ENCODE measurements at places on chromosomes 11 and 22.
A peak's percentile ranks its signal among the peaks of the same experiment; 100 is the strongest.

DNA sequence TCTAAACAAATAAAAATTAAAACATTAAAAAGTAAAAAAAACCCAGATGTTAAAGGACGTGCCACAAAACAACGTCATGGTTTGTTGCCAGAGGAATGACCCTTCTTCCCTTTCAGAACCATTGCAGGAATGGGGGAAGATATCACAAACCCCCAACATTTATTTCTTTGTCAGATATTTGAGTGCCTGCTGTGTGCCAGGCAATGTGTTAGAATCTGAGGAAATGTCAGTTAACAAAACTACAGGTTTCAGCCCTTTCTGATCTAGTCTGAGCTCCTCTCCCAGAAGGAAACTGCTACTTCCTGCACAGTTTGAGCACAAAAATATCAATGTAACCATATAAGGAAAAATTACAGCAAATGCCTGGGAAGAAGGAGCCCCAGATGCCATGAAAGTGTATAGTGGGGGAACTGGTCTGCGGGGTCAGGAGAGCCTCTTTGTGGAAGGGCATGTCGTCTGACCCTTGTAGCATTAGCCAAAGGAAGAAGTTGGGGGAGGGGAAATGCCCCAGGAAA lies 7.1 kb upstream of the NHERF4 start:
- no peak for DNase-seq

DNA sequence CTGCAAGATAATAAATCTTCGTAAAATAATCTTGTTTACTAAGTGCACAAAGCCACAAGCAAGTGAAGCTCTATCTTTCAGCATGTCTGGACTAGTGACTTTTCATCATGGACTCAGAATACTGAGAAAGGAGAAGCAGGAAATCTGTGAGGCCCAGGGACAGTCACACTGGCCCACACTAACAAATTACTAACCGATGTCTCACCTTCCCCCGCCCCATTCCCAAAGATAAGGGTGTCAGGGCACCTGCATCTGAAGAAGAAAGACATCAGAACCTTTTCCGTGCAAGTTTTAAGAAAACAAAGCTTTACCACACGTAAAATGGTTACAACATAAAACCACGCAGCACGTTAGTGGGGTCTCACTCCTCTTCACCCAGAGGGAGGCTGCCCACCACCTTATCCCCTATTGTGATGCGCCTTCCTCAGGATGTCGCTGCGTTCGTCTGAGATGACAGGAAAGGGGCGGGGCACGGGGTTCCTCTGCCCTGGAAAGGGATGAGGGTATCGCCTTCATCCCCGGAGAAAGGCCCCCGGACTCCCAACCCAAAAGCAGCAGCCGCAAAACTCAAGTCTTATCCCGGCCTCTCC lies 616 bp downstream of the BTBD10 start:
- peak; percentile 27 for DNase-seq

- no peak for DNase-seq
Observed at GRCh38 chr11:5297721-5298323, 3.9 kb downstream of the OR51B4 start.

DNA sequence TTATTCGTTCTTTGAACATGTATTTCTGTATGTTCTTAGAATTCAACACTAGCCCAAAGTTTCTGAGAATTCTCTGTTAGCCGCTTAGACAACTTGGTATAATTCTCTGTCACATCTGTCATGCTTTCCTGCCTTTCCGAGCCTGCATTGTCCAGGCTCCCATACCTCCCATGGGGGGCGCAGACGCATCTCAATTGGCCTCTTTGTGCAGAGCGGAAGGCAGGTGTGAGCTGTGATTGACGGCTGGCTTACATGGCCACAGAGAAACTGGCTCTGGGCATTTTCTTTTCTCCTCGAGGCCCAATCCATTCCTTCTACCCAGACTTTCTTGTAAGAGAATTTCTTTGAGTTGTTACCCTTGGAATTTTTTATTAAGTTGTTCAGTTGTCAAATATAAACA lies 132.7 kb upstream of the SESN3 start:
- DNase-seq = no peak

DNA sequence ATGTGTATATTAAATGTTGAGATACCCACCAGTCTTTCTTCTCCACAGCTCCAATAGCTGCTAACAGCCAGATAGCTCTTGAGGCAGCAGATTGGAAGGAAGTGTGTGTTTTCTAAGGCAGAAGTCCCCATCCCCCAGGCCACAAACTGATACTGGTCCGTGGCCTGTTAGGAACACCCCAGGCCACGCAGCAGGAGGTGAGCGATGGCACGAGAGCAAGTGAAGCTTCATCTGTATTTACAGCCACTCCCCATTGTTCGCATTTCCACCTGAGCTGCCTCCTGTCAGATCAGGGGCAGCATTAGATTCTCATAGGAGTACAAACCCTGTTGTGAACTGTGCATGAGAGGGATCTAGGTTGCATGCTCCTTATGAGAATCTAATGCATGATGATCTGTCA lies 12.7 kb downstream of the CCDC73 start:
- DNase-seq = no peak

DNA sequence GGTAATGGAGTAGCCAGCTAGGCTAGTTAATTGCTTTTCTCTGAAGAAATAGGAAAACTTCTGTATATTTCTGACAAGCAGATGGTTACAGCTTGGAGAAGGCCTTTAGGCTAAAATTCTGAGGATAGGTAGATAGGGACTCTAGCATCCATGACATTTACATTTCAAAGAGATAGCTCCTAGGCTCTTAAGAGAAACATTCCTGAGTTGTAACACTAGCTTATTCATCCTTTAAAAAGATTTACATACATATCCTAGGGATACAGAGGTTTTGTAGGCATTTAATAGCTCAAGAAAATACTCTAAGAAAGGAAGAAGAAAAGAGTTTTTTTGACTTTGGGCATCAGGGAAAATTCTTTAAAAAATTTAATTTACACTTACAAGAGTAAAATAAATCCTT lies 130.9 kb upstream of the CCDC179 start:
- no peak for DNase-seq

DNA sequence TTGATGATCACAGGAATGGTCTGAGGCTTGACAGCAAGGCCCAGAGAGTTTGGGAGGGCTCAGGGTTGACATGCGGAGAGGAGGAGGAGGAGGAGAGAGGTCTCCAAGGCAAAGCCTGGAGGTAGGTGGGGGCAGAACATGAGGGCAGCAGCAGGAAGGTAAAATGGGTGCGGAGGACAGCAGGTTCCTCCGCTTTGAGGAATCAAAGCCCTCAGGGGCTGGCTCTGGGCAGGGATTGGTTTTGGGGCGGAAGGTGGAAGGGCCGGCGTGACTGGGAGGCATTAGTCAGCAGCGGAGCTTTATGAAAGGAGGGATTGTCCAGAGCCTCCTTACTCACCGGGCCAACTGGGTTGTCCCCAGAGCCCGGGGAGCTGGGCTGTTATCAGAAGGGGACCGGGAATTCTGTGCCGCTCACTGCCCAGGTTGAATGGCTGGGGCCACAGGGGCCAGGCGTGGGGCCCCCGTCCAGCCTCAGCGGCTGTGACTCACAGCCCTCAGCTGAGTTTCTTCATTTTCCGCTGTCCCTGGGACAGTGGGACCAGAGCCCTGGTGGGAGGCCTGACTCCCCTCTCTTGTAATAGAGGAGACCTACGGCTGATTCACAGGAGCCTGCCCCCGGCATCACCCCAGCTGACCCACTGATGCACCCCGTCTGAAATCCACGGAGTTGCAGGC lies 36.2 kb downstream of the LIF start:
- DNase-seq = no peak

GRCh38 chr11:93498641-93499040 lies 44.5 kb downstream of the SMCO4 start:
- DNase-seq = no peak

DNA sequence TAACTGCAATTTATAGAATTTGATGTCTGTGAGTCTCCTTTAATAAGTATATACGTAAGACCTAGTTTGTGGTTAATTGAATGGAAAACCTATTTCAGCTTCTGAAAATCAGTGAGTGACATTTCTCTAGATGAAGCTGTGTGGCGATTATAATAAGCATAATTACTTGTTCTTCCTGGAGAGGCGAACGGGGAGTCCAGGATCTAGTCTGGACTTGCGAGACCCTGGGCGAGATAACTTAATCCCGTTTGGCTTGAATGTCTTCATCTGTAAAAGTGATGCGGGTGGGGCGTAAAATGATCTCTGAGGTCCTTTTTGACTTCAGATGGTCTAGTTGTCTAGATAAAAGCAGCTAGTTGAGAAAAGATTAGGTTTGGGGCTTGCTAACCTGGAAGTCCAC lies 1.1 kb downstream of the PRRG4 start:
- DNase-seq = no peak

DNA sequence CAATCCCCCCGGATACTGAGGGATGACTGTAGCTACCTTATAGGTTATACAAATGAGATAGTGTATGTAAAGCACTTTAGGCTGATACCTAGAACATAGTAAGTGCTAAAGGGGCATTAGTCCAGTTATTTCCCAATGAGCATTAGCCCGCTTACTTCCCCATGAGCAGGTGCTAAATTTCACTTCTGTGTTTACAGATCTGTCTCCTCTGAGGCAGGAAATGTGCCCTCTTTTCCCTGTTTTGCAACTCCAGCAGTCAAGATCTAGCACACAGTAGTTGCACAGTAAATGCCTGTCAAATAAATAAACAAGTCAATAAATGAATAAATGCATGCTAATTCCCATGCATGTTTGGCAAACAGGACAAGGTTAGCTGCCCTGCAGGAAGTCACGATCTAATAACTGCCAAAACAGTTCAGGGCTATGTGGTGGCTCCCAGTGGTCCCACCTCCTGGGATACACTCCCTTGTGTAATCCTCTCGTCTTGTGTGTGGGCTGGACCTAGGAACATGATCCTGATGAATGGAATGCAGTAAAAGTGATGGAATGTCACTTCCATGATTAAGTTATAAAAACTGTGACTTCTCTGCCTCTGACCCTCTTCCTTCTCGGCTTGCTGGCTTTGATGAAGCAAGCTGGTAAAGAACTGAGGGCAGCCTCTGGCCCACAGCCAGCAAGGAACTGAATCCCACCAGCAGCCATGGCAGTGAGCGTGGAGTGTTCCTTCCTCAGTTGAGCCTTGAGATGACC lies 459.0 kb downstream of the SOX6 start:
- peak; percentile 35 for DNase-seq

- DNase-seq = no peak
Observed at GRCh38 chr11:118437208-118438125, 1.2 kb downstream of the KMT2A start.

- DNase-seq = no peak
Observed at GRCh38 chr11:97574976-97575665, 1185.3 kb downstream of the JRKL start.

- DNase-seq = no peak
Observed at GRCh38 chr22:29491012-29491411, 11.0 kb downstream of the NEFH start.

DNA sequence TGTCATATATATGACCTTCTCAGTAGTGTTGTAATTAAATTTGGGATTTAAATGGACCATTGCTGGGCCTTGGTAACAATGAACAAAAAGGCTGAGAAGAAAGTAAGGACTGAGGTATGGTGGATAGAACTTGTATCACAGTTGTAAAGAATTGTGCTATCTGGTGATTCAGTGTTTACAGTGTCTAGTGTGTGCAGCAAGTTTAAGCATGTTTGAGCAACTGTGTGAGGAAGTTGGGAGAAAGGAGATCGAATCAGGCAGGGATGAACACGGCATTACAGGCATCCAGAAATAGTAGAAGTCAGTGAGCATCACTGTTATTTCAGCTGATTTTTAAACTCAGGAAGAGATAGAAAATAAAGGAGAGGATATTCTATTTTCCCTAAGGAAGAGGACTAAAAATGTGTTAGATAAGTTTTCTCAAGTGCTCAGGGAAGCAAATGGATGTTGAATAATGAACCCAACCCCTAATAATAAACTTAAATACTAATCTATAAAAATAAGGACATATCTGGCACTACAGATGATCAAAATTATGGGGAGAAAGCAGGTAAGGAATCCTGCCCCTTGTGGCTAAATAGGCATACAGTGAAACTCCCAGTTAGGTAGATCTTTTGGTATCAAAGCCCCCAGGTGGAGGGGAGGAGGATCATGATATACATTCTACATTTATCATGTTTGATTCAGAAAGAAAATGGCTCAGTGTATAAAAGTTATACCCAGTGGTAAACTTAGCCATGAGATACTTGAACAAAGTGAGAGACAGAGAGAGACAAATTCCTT lies 361.0 kb upstream of the ANO3 start:
- no peak for DNase-seq

- no peak for DNase-seq
Observed at GRCh38 chr22:39220890-39221850, 23.6 kb downstream of the PDGFB start.

DNA sequence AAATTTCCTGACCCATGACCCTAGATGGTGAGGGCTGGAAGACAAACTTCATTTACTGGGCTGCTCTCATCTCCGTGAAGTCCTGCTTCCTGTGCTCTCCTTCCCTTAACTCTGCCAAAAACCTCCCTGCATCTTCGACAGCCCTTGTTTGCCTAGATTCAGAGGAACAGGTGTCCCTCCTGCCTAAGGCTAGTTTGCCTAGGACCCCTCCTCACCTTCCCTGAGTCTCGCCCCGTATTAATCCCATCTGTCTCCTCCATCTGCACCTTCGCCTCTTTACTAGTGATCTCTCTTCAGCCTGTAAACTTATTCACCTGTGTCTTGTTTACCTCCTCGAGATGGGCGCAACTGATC lies 33.1 kb downstream of the EIF3F start:
- no peak for DNase-seq

DNA sequence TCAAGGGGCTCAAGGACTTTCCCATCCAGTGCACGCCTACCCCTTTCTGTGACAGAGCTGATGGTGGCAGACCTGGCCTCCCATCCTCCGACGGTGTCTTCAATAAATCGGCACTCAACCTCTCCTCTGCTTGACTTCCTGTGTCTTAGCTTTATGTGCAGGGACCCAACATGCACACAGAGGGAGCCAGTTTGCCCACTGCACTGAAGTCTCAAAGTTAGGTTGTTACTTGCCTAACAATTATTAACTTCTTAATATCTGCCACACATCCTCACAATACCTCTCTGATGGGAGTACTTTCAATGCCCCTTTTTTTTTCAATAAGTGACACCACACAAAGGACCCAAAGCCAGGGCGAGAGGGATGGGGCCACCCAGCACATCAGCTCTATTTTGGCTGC lies 3.6 kb downstream of the IZUMO1R start:
- DNase-seq = no peak

GRCh38 chr11:103552086-103552485 lies 442.9 kb downstream of the DYNC2H1 start:
- no peak for DNase-seq

- DNase-seq = no peak
Observed at GRCh38 chr22:19522881-19523239, 1.4 kb downstream of the CLDN5 start.

DNA sequence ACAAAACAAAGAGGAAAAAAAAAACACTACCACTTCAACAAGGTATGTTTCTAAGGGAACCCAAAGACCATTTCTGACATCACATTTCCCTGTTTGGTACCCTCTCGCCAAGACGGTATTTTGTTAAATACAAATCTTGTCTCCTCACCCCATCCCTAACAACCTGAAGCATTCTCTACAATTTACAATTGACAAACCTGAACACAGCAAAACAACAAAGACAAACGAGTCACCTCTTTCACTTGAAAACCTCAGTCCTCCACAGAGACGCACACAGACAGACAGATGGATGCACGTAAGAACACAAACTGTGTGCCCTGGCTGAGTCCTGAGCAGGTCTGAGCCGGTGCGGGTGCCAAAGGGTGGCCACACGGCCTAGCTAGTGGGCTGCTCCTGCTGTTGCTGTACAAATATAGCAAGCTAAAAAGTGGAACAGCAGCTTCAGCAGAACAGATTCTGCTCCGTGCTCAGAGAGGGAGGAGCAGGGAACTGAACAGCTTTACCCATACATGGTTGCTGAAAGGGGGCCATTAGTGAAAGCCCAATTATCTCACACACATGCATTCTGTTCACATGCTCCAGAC lies 28.5 kb downstream of the CELF1 start:
- no peak for DNase-seq

All from left renal pelvis (tissue), 4 donors.